ENCODE measurements at places on chromosomes 1 and 21.

DNA sequence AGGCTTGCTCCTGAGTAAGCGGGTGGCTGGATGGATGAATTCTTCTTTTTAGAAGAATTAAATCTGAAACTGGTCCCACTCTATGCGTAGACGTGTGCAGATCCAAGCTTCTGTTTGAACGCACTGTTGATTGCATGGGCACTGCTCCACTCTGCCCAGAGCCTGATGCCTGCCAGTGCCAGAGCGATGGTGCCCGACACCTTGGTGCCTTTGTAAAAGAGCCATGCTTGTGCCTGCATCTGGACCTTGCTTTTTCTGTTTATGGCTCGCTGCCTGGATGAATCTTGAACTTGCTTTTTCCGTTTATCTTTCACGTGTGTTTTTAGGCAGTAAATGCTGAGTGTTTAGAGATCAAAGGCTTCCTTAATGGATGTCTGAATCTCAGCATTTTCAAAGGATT is 15.0 kb upstream of the PWP2 start:
- DNase-seq, result no peak

GRCh38 chr1:5798151-5798730 is 194.0 kb downstream of the NPHP4 start:
- DNase-seq, result no peak

DNA sequence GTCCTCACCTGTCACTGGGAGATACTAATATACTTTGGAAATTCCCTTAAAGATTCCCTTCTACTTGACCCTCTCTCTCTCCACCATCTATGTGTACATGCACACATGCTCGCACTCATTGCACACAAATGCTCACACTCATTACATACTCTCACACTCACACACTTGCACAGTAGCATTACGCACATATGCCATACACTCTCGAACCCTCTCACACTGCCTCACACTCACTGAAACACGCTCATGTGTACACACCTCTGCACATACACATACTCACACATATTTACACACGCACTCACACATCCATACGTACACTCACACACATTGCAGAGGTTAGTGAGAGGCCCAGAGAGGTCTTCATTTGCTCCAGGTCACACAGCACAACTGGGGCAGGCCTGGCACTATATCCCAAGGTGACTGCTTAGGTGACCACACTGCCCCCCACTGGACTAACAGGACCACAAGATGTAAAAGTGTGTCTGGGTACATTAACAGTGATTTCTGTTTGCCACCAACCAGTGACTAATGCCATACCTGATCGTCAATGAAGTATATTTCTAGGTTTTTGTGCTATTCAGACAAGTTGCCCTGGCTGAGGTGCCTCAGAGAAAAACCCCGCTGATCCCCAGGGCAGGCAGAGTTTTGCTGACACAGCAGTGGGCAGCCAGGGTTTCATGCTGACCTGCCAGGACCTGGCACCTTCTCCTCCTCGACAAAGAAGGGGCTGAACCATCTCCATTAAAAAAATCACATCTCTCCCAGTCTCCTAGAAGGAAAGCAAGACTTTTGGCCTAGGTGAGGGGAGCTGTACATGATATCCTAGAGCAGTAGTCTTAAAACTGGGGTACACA is 28.5 kb upstream of the CAMK1G start:
- DNase-seq, result no peak

DNA sequence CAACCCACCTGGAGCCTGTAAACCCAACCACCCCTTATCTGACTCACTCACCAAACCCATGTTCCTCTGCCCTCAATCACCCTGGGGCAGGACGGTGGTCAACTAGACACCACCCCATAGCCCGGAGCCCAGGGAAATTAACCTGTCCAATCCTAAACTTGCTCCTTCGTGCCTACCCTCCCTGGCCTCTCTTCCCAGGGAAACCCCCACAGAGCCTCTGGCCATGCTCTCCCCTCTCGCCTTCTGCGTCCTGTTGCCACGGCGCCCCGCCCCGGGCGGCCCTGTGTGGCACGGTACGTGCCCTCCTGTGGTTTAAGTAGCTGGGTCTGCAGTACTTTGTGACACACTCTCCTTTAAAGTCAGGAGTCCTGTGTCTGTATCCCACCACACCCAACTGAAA is 4.0 kb upstream of the FTCD start:
- no peak for DNase-seq

DNA sequence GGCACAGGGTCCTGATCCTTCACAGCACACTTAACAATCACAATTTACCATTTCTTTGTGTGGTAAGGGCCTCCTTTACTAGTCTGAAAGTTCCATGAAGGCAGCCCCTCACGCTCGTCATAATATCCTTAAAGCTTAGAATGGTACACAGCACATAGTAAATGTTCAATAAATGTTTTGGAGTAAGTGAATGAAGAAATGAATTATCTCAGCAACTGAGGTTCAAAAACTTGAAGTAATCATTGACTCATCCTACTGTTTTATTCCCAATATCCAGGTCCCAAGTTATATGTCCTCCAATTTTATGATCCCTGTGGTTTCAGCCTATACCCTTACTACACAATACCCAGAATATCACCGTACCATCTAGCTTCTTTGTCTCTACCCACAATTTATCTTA is 2.2 kb upstream of the C1orf162 start:
- DNase-seq, result no peak

- peak; percentile 96 for DNase-seq
Observed at GRCh38 chr1:47313915-47314664, at the start of gene STIL. Gene STIL (minus strand): TSS chr1:47314147. CDS start chr1:47310319, 3,828 bp downstream.

DNA sequence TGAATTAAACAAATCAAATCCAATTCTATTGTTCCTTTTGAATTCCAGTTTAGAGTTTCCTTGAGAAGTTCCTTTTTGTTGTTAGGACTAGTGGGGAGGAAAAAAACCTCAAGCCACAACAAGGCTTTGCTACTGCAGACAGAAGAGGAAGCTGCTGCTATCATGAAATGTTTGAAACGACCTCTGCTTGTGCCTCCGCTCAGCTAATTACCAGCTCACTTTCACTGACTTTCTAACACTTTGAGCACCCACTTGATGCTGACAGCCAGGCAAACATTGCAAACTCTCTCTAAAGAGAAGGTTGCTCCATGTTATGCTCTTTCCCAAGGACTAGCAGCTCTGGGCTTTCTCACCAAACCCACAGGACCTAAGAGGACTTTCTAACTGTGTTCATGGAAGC is 203.9 kb upstream of the PROX1 start:
- DNase-seq, result no peak

GRCh38 chr21:42159560-42160110 is 59.3 kb upstream of the ABCG1 start:
- DNase-seq, result no peak

DNA sequence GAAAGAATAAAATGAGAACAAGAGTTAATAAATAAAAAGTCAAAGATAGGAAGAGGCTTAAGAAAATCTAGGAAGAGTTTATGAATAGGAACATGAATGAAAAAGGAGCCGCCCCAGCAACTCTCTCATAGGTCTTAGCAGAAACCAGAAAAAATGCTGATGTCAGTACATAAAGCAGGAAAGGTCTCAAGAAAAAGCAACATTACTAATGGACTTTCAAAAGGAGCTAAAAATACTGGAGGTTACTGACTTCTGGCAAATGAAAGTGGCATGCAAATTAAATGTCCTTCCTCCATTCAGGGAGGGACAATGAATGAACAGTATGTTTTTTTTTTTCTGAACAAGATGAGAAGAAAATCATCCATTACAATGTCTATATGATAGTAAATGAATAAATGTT is 387.6 kb downstream of the BRINP2 start:
- DNase-seq, result no peak

DNA sequence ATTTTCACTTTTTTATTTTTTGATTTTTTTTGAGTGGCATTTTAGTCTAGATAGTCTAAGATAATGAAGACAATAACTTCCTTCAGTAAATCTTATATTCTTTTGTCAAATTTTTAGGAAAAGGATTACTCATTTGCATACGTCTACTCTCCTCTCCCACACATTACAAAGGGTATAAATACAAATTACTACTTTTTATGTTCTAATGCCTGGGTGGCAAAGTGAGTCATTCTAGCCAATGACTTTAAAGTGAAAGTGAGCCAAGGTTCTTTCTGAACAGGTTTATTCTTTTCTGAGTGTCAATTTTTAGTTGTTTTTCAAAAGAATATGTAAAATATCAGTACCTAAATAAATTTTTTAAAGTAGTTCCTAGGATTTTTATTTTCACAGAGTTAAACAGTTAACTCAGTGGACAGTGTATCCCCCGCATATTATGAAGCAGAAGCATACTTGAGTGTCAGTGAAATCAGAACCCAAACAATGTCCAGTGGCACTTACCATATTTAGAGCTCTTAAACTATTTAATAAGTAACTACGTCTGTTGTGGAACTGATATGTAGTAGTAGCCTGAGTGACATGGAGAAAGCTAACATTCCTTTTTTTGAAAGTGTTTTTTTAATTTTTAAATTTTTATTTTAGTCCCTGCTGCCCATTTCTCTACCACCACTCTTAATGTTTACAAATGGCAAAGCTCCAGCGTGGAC is 141.7 kb downstream of the PHTF1 start:
- no peak for DNase-seq

- DNase-seq, result no peak
Observed at GRCh38 chr1:176705585-176705984, 242.6 kb downstream of the PAPPA2 start.

GRCh38 chr1:21042929-21043605 is 133.6 kb downstream of the EIF4G3 start:
- DNase-seq, result no peak

- peak; percentile 83 for DNase-seq
Observed at GRCh38 chr21:37916310-37917051, at the start of gene KCNJ6. Gene KCNJ6 (minus strand): TSS chr21:37916457. CDS start chr21:37840682, 75,775 bp downstream.

DNA sequence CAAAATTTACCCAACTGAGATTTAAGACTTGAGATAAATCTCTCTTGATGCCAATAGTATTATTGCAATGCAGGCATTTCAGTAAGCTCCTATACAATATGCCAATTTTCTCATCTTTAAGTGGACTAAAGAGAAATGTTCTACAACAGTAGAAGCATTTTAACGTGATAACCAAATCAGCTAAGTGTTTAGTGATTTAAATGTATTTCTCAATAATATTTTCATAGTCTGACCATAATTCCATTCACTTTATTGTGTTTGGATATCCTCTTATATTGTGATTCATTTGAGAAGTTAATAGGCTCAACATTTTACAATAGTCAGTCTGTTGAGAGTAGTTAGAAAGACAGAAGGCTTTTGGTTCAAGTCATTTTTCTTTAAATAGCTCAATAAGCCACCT is 44.6 kb upstream of the DR1 start:
- DNase-seq, result no peak

DNA sequence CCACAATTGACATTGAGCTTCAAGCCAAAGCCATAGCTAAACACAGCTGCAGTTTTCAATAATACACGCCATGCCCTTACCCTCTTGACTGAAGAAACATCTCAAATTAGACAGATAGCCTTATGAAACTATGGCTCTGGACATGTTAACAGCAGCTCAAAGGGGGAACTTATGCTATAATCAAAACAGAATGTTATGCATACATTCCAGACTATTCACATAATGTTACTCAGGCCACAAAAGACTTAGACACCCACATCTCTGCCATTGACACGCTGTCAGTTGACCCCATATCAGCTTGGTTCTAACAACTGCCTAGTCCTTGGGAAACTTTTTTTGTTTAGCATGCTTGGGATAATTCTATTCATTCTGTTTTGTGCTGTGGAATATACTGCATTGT is 2.3 kb upstream of the NENF start:
- no peak for DNase-seq

- no peak for DNase-seq
Observed at GRCh38 chr1:160827418-160827817, 31.4 kb downstream of the LY9 start.

GRCh38 chr1:116194568-116194967 is 83.4 kb downstream of the MAB21L3 start:
- no peak for DNase-seq

GRCh38 chr1:36778740-36779139 is 255.6 kb downstream of the GRIK3 start:
- DNase-seq, result peak; percentile 67

- DNase-seq, result no peak
Observed at GRCh38 chr1:221440658-221441057, 301.2 kb downstream of the DUSP10 start.

DNA sequence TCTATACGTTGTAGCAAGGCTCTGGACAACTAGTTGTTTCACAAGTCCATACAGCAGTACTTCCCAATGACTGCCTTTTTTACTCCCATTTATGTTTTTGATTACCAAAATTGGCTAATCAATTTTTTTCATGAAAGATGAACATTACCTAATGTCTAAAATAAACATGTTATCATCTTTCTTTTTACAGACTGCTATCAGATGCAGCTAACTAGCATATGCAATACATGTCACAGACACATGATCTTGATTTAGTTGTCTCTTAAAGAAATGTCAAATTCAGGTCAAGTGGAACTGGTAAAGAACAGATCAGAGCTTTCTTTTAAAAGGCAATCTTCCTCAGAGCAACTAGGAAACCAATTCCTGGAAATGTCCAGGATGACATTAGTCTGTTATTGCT is 630 bp upstream of the DBT start:
- DNase-seq, result no peak

DNA sequence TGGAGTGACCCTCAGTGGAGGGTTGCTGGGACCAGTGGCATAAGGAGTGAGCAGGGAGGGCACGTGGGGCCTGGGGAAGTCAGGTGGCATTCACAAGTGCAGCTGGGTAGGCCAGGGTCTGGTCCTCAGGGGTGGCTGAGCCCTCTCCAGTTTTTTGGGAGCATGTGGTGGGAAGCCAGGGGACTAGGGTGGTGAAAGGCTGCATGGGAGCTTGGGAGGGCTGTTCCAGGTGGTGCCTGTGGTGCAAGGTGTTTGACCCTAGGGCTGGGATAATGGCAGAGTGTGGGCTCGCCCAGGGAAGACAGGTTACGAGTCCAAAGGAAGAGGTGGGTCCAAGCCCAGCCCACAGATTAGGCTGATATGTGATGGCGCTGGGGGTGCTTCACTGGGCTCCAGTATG is 30.5 kb downstream of the MAN1C1 start:
- no peak for DNase-seq

DNA sequence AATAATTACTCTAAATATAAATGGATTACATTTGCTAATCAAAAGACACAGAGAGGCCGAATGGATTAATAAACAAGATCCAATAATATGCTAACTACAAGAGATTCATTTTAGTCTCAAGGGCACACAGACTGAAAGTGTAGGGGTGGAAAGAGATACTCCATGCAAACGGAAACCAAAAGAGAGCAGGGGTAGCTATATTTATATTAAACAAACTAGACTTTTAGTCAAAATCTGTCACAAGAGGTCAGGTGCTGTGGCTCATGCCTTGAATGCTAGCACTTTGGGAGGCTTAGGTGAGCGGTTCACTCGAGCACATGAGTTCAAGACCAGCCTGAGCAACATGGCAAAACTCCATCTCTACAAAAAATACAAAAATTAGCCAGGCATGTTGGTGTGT is 33.6 kb upstream of the DISP1 start:
- no peak for DNase-seq

All from NCI-H1092 treated with DMSO at 0.1 percent for 48 hours (cell line).